ENCODE measurements at places on chromosomes 2 and 18. TPM values are rescaled to one million over a fixed set of nuclear protein-coding genes. Genes with fewer than 3 reads are reported as not detected.

MAP3K19 gene
- total RNA-seq = not detected

DNAJC5G gene
- total RNA-seq = 0.88 TPM

UGT1A10 gene
- total RNA-seq = not detected

CLEC4F gene
- total RNA-seq = 0.38 TPM

MTLN gene
- total RNA-seq = 128 TPM

ASPRV1 gene
- total RNA-seq = 2.6 TPM

PJVK gene
- 8.8 TPM for total RNA-seq

ZNF396 gene
- total RNA-seq = 1.5 TPM

IL1R2 gene
- total RNA-seq = 8.3 TPM

CNGA3 gene
- total RNA-seq = not detected

OSR1 gene
- total RNA-seq = 12.1 TPM

MBD1 gene
- total RNA-seq = 43.5 TPM

C2orf78 gene
- total RNA-seq = not detected

ACOXL gene
- total RNA-seq = not detected

ZNF236 gene
- total RNA-seq = 11.4 TPM

SLC14A1 gene
- total RNA-seq = 0.85 TPM

ACVR1C gene
- total RNA-seq = 51.1 TPM

IRS1 gene
- 12.1 TPM for total RNA-seq

INHA gene
- not detected for total RNA-seq

EVX2 gene
- not detected for total RNA-seq

STARD6 gene
- not detected for total RNA-seq

HS1BP3 gene
- 37.6 TPM for total RNA-seq

SALL3 gene
- total RNA-seq = not detected

KLHL30 gene
- 0.88 TPM for total RNA-seq

REG3G gene
- not detected for total RNA-seq

CNDP2 gene
- 89.8 TPM for total RNA-seq

PPM1G gene
- 51.1 TPM for total RNA-seq

RRM2 gene
- total RNA-seq = not detected
